ENCODE measurements at places on chromosomes 16 and 17. TPM values are rescaled to one million over a fixed set of nuclear protein-coding genes. Genes with fewer than 3 reads are reported as not detected.

Gene CDH11
- 6.5 TPM for total RNA-seq

Gene CMTM2
- total RNA-seq = not detected

Gene KIF2B
- total RNA-seq = not detected

Gene EME1
- 10.3 TPM for total RNA-seq

Gene CDH5
- not detected for total RNA-seq
